MCF 10A (cell line): ENCODE measurements at places on chromosomes 4 and X.
A peak's percentile ranks its signal among the peaks of the same experiment; 100 is the strongest.

GRCh38 chr4:55547466-55547770 is 709 bp upstream of the CLOCK start:
- peaks cover 52% of the 10 kb centered on the region for H3K4me1 ChIP-seq
- no peak for DNase-seq
- H3K36me3 ChIP-seq: peaks cover 7% of the 10 kb centered on the region
- no peaks in the 10 kb centered on the region for H3K27me3 ChIP-seq

- H3K4me3 ChIP-seq: no peak overlapping the region
- peak; percentile 63 for DNase-seq
- H3K4me1 ChIP-seq: no peaks in the 10 kb centered on the region
Observed at GRCh38 chrX:154840856-154841255, 6.4 kb upstream of the SMIM9 start.

DNA sequence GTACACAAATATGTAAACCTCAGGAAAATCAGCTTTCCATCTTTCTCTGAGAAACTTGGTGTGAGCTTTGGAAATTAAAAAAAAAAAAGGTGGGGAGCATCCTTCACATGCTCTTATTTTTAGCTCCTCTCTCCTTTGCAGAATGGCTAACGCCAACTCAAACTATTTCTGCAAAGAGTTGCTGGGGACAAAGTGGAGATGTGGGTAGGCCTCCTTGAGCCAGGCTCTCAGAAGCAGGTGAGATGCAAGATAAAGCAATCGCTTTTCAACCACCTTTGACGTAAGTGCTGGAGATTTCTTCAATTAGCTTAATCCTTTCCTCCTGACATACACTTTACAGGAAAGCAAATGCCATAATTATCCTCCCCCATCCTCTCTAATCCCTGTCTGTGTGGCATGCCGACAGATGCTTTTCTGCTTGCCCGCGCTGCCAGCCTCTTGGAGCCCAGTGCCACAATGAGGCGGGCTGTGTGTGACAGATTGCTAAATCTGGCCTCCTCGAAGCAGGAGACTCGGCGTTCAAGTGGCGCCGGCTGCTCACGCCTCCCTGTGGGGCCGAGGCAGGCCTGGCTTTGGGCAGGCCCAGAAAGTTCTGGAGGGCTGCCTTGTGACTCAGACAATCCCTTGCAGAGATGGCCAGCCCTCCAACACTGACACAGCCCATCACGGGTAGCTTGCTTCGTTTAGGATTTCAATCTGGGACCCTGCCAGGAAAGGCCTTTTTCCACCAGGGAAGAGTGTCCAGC is 64.9 kb upstream of the SOD3 start:
- H3K4me3 ChIP-seq: no peak overlapping the region
- H3K27me3 ChIP-seq: no peaks in the 10 kb centered on the region
- no peak for DNase-seq
- H3K4me1 ChIP-seq: no peaks in the 10 kb centered on the region
- no peak overlapping the region for H3K27ac ChIP-seq

- peaks cover 5% of the 10 kb centered on the region for H3K4me1 ChIP-seq
- no peak overlapping the region for H3K27ac ChIP-seq
- no peak overlapping the region for H3K4me3 ChIP-seq
- H3K36me3 ChIP-seq: no peaks in the 10 kb centered on the region
- peaks cover 27% of the 10 kb centered on the region for H3K27me3 ChIP-seq
Observed at GRCh38 chrX:140439476-140439875, 65.4 kb downstream of the SOX3 start.

GRCh38 chrX:24166078-24166477 is 16.5 kb downstream of the ZFX start:
- H3K27me3 ChIP-seq: no peaks in the 10 kb centered on the region
- H3K36me3 ChIP-seq: peaks cover 38% of the 10 kb centered on the region
- no peak for DNase-seq
- H3K4me3 ChIP-seq: no peak overlapping the region
- no peak overlapping the region for H3K27ac ChIP-seq

GRCh38 chr4:140423106-140423505 is 4.3 kb downstream of the CLGN start:
- no peaks in the 10 kb centered on the region for H3K27me3 ChIP-seq
- H3K27ac ChIP-seq: peak overlapping the region; percentile 67
- H3K36me3 ChIP-seq: no peaks in the 10 kb centered on the region
- H3K4me3 ChIP-seq: no peak overlapping the region

GRCh38 chr4:187416216-187416615 is 579.4 kb upstream of the ZFP42 start:
- H3K36me3 ChIP-seq: no peaks in the 10 kb centered on the region
- peaks cover 5% of the 10 kb centered on the region for H3K4me1 ChIP-seq
- DNase-seq: no peak
- no peaks in the 10 kb centered on the region for H3K27me3 ChIP-seq
- H3K27ac ChIP-seq: no peak overlapping the region
